ENCODE measurements at places on chromosomes 11 and 22.

DNA sequence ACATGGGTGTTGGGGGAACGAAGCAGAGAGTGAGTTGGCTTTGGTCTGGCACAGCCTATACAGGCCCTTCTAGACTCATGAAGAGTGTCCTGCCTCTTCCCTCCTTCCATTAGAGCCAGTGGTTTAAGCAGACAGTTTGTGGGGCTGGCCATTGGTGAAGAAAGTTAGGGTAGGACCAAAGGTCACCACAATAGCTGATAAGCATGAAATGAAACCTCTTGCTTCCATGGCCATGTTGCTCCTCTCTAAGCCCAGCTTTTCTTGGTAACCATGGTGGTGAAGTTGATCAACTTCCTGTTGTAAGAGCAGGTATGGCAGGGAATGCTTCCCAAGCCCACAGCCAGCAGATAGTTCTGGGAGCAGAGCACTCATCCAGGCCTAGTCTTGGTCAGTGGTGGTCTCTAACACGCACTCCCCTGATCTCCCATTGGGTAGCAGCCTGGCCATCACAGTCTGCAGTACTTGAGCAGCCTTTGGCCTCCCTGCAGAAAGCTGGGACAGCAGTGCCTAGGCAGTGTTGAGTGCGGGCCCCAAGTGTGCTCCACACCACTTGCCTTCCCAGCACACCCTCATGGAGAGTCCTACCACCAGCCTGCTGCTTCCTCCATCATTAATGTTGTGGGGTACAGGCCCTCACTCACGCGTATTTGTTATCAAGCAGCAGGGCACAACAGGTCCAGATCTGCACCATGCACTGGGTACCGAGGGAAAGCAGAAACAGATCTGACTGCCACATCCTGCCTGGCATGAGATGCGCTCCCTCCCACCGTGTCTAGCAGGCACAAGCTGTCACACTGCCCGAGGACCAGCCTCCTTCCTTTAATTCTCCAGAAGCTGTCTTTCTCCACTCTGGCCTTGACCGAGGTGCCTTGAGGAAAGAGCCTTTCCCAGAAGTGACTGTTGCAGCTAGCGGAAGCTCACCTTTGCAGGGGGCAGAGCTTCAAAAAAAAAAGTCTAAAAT is 65.8 kb upstream of the SUSD2 start:
- no peak for DNase-seq

GRCh38 chr11:118612378-118612777 is 5.0 kb downstream of the PHLDB1 start:
- DNase-seq: no peak

GRCh38 chr11:100683126-100683525 is 4.0 kb upstream of the ARHGAP42 start:
- no peak for DNase-seq

DNA sequence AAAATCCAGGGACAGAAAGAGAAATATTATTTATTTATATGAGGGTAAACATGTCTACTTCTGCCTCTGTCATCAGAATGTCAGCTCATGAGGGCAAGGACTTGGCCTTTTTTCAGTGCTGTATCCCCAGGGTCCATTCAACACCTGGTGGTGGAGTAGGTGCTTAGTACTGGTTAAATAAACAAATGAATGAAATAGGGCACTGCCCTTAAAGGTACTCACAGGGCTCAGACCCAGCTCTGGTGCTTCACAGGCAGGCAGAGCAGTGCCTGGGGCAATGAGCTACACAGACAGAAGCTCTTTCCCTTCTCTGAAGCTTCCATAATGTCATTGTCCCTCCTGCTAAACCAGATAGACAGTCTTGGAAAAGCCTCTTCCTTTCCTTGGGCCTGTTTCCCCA is 30.9 kb downstream of the P4HA3 start:
- no peak for DNase-seq

DNA sequence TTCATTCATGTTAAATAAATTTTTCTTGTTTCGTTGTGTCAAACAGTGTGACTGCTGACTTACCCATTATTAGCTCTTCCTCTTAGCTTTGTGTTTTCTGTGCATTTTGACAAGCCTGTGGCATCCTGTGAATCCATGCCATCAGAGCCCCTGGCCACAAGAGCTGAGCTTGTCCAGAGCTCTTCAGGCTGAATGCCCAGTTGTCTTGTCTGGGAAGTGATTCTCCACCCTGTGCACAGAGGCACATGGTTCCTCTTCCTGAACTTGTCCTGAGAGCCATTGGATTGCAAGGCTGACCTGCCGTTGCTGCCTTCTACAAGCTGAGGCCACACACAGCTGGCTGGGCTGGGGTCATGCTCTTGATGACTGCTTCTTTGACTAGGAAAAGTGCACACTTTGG is 64.1 kb downstream of the PPP6R3 start:
- no peak for DNase-seq

DNA sequence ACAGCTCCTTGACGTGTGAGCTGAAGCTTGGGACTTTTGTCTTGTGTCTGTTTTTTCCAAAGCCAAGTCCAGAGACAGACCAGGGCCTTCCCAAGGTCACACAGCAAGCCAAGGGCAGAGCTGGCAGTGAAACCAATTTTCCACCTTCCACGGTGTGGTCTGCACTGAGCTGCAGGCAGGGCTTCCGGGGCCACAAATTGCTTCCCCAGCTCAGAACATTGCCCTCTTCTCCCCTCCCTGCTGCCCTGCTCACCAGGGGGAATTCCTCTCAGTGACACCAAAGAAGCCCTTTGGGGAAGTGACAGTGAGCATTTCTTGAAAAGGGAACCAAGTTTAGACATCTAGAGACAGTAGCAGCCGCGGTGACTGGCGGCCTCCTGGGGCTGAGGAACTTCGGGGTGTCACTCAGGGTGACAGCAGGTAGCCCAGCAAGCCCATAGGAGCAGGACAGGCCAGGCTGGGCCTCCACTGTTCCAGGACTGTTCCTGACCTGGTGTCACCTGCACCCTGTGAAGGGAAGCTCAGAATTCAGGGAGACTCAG is 9.2 kb downstream of the FXYD2 start:
- DNase-seq: peak; percentile 35
